Naive thymus-derived CD4-positive, alpha-beta T cell (primary cell): ENCODE measurements at places on chromosomes 13 and 19. TPM values are rescaled to one million over a fixed set of nuclear protein-coding genes. Genes with fewer than 3 reads are reported as not detected.

DNA sequence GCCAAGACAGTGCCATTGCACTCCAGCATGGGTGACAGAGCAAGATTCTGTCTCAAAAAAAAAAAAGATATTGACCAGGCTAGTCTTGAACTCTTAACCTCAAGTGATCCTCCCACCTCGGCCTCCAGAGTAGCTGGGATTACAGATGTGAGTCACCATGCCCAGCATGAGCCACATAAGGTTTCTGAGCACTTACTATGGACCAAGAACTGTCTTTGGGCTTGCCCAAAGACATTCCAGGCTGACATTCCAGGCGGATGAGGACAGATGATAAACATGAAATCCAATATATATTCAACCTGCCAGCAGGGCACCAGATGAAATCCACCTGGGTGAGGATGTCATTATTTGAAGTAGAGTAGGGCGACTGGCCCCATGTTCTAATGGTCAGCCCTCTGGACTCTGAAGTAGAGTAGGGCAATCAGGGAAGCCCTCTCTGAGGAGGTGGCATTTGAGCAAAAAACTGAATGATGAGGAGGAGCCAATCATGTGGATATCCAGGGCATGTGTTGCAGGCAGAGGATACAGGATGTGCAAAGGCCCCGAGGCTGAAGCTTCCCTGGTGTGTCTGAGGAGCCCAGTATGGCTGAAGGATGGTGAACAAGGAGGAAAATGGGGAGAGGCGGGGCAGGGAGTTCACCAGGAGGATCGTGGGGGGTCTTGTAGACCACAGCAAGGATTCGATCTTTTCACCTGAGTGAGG is 4.0 kb downstream of the C19orf38 start:
- no peak for DNase-seq

DNA sequence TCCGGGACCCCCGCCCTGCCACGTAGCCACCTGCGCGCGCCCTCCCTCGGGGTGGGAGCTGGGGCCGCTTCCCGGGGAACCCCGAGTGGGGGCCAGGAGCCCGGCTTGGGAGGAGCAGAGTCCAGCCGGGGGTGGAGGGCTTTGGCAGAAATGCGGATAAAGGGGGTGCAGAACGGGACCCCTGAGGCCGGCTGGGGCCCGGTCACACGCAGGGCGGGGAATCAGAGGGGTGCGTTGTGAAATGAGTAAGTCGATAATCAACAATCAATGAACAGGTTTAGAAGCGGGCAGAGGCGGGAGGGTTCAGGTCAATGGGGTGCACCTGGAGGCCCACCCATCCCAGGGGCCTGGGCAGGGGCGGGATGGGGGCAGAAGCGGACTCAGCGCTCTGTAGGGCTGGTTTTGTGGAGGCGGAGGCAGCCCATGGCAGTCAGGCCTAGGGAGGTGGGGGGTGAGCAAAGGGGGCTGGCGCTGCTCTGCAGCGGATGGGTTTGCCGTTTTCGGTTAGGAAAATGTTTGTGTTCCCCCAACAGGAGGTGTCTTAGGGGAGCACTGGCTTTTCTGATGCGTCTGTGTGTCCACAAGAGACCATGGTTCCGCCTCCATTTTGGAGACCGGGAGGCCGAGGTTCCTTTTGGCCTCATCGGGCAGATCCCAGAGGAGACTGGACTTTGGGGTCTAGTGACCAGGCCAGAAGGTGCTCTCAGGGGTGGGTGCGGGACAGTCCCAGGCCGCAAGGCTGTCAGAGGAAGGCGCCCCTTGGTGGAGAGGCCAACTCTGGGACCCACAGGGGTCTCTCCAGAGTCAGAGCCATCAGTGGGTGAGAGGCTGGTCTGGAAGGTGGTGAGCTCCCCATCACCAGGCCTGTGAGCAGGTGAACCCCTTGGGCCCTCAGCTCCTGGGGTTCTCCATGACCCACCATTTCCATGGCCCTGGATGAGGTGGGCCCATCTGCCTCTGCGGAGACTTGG is 683 bp upstream of the DIRAS1 start:
- DNase-seq: no peak

DNA sequence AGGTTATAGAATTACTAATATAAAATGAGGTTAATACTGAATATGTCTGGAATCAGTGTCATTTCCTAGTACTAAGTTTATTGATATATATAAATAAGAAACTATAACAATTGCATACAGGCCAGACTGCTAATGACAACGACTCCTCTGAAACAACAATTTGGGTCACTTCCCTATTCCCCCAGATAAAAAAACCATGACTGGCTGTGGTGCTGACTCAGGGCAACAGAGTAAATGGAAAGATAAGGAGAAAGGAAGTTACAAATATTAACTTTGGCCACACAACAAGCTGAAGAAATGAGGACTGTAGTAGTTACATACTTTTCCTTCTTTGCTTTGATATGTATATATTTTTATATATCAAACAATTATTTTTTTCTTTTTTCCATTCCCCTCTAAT is 263.7 kb upstream of the PCDH9 start:
- no peak for DNase-seq

- no peak for DNase-seq
These were observed 161.6 kb downstream of the KDM4B start for GRCh38 chr19:5130371-5131030.

GRCh38 chr19:897442-898039 is 4.3 kb downstream of the RNU6-9 start:
- no peak for DNase-seq

DNA sequence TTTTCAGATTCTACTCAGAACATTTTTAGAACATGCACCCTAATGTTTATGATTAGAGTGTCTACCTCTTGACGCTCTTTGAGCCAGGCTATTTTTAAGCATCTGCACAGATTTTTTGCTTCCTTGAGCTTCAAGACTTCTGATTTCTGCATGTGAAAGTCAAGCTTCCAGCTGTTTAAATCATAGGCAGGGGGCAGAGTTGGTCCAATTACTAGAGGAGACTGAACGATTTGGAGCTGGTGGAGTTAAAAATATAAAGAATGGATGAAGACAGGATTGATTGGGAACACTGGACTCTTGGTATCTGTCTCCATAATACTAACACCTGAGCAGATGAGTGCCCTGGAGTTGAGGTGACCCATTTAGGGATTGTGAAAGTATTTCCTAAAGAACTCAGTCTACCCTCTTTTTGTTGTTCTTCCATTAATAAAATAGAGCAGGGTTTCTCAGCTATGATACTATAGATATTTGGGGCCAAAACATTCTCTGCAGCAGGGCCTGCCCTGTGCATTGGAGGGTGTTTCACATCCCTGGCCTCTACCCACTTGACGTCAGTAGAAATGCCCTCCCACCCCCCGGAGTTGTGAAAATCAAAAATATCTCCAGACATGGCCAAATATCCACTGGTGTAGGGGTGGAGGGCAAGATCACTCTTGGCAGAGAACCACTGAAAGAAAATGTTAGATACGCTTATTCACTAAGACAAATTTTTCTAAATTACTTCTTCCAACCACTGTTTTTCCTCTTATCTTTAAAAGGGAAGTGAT is 160.1 kb downstream of the COG6 start:
- no peak for DNase-seq

GRCh38 chr19:38898788-38899446 is 501 bp downstream of the SIRT2 start:
- no peak for DNase-seq

- DNase-seq: no peak
These were observed 55.9 kb downstream of the DLEU7 start for GRCh38 chr13:50787316-50788195.

DNA sequence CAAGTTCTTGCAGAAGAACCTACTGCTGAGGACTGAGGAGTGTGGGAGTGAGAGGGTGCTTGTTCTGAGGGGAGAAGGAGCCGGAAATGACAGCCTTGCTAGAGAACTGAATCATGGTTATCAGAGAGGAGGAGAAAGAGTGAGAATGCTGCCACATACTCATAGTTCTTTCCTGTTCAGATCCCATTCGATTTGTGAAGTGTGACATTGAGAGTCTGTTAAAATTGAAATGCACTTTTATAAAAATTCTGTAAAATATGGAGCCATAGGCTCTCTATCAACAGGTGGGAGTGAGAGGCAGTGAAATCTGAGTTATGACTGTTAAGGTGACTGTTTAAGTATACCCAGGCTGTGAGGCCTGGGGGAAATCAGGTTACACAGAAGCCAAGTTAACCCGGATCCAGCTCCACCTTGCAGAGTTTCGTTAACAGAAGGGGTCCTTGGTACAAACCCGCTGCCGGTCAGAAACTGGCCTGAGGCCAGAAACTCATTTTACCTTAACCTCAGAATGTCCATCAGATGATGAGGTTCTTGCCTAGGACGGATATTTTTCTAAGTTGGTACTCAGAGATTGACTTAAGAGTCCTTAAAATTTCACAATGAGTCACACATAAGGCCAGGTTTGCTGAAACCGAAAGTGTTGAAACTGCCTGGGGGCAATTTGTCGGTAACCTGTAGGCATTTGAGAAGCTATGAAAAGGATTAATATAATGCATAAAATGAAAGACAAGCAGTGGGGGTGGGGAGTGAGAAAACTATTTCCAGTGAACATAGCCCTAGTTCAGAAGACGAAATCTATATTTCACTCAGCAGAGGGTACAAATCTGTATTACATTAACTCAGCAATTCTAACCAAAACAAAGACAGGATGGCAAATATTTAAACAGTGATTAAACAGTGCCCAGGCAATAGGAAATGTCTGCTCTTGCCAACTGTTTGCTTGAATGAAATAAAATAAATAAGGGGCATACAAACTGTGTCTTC is 350.5 kb downstream of the KCNRG start:
- DNase-seq: no peak

- DNase-seq: no peak
These were observed 115.8 kb downstream of the DNAJC15 start for GRCh38 chr13:43139211-43139610.

- DNase-seq: no peak
These were observed 10.9 kb downstream of the APOC1 start for GRCh38 chr19:44925114-44925891.

DNA sequence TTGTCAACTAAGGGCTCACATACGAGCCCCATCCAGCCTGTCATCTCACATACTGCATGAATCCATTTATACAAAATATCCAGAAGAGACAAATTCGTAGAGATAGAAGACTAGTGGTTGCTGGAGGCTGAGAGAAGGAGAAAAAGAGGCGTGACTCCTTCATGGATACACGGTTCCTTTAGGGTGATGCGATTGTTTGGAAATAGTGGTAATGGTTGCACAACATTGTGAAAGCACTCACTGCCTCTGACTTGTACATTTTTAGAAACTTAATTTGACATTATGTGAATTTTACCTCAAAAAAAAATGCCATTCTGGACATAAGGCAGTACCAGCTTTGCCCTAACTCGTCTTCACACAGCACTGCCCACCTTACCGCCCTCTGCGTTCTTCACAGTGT is 27.3 kb downstream of the IGFL1 start:
- DNase-seq: no peak

- DNase-seq: no peak
These were observed 22.1 kb downstream of the EDNRB start for GRCh38 chr13:77896536-77896935.

GRCh38 chr13:47549219-47549752 is 451.8 kb downstream of the SUCLA2 start:
- no peak for DNase-seq

DNA sequence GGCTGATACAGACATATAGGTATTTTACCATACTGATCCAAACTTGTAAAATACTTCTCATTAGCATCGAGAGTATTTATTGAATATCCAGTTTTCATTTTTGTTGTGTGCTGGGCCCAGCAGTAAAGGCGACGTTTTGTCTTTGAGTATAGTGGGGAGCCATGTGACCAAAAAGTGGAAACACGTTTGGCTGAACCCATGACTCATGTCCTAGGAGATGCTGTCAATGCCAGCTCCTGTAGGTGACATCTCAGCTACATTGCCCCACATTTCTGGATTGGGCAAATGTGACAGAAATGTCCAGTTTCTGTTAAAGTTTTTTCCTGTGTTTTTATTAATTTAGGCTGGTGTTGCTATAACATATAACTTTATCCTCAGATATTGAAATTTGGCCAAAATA is 26.1 kb upstream of the GTF3A start:
- DNase-seq: no peak

DNA sequence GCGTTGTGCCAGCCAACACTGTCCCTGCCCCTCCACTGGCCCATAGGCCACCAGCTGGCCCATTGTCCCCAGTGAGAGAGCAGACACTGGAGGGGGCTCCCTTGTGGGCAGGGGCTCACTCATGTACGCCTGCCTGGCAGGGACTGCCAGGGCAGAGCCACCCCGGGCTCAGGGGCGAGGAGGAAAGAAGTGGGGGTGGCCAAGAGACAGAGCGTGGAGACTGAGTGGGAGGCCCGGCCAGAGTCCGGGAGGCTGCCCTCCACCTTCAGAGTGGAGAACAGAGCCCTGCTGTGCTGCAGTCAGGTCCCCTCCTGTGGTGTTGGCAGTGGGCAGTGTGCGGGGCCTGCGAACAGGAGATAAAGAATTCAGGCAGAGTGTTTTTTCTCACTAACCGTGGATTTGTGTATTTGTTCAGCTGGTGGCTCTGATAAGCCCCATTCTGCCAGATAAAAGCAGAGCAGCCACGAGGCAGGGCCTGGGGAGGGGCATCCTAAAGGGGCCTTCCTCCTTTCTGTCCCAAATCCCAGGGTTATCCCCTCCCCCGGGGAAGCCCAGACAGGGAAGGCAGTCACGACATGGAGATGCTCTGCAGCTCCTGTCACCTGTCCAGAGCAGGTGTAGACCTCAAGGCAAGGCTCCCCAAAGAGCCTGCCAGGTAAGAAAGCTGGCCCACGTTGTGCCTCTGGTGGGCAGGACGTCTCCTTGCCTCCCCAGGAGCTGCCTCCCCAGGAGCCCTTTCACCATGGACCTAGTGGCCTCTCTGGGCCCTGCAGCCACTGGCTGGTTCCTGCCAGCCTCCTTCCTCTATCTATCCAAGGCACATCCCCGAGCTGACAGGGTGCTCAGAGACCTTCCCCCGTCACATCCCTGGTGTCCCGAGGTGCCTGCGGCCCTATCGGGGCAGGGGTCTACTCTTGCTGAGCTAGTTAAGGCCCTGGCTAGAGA is 33.0 kb downstream of the LYL1 start:
- no peak for DNase-seq

The A1BG gene
- 7.0 and 10.9 TPM in 2 replicates for total RNA-seq

The KLK12 gene
- not detected for total RNA-seq

The C2CD4C gene
- not detected for total RNA-seq
